Activated naive CD8-positive, alpha-beta T cell treated with anti-CD3 and anti-CD28 coated beads for 36 hours (primary cell): ENCODE measurements at places on chromosomes 16 and 17. TPM values are rescaled to one million over a fixed set of nuclear protein-coding genes. Genes with fewer than 3 reads are reported as not detected.

- DNase-seq = peak; percentile 88
These were observed 15.0 kb upstream of the RHOT1 start for GRCh38 chr17:32127158-32127897.

DNA sequence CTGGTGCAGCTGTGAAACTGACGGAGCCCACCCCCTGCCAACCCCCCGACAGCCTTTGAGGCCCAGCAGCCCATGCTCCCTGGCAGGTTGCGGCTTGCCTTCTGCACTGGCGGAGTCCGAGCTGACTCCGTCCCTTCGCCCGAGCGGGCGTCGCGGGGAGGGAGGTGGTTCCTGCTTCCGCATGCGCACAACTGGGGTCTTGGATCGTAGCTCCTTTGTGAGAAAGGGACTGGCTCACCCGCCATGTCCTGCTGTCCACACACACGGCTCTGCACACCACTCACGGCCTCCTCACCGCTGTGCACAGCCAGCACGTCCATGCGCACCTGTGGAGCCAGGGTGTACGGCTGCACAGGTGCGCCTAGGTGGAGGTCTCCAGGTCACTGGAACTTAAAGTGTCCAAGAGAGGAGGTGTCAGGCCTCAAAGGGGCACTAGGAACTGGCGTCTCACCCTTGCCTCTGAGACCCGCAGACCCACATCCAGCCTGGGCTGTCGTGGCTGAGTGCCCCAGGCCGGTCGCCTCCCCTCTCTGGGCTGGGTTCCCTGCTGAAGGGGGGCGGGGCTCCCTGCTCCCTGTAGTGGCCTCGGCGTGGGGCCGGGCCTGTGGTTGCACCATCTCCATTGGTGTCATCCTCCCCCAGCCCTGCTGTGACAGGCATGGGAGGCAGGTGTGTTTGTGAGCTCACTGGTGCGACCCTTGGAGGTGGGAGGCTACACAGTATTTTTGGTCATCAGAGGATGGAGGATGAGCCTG, 45.3 kb downstream of the JPH3 start:
- DNase-seq = peak; percentile 5

- DNase-seq = no peak
These were observed 253.3 kb downstream of the SLC39A11 start for GRCh38 chr17:72839131-72839725.

DNA sequence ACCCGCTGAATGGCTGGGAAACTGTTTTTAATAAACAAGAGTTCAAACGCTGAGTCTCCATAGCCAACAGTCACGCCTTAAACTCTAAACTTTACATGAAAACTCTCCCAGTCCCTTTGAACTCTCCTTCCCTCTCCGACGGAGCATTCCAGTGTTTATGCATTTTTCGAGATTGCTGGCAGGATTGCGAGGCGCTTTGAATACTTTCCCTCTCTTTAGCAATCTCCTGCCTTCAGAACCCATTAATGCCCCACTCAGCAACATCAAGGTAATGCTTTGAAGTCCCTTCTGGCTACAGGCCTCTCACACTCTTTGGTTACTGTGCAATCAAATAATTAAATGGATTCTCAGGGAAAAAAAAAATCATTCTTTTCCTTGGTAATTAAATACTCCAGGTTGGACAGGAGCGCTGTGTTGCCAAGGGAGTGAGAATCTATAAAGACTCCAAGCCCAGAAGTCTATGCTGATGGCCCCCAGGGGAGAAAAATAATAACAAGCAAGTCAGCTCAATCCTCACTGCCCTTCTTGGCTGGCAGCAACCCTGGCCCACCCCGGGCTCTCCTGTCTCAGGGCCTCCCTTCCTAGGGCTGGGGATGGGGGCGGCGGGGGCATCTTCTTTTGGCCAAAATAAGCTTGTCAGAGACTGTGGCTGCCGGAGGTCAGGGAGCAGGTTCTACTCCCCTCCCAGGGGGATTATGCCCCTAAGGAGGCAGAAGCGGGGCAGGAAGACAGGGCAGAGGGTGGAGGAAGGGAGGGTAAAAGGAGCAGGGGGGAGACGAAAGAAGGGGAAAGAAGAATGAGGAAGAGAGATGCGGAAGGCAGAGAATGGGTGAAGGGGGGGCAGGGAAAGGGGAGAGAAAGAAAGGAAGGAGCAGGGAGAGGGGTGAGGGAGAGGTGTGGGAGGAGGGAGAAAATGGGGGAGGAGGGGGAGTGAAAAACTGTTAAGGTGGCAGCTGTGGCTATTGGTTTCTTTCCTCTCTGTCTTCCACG, 45.2 kb downstream of the AXIN2 start:
- DNase-seq = no peak

DNA sequence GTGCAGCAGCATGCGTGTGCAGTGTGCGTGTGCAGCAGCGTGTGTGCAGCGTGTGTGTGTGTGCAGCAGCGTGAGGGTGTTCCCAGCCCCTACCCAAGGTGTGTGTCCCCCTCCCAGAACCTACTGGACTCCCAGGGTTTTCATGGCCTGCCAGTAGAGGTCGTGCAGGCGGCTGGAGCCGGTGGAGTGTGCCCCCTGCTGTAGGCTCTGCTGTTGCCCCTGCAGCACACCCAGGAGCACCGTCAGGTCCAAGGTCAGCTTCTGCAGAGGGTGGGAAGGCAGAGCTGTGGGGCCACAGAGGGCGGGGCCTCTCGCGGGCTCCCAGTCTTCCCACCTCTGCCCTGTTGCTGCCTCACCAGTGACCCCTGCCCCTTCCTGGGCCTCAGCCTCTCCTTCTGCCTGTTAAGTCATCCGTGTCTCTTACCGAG, 14.9 kb downstream of the MYBBP1A start:
- no peak for DNase-seq

- DNase-seq = peak; percentile 79
These were observed at the start of gene HID1 for GRCh38 chr17:74972107-74972972. HID1 (minus strand) TSS chr17:74972759; CDS start chr17:74972656, 103 bp downstream.

GRCh38 chr17:68592009-68592408, 9.2 kb downstream of the FAM20A start:
- no peak for DNase-seq

GRCh38 chr16:68401871-68402747, 46.2 kb downstream of the SMPD3 start:
- no peak for DNase-seq

- no peak for DNase-seq
These were observed 40.0 kb downstream of the MRM1 start for GRCh38 chr17:36641331-36641876.

GRCh38 chr17:80119271-80119791, 17.9 kb downstream of the GAA start:
- DNase-seq = no peak

- DNase-seq = no peak
These were observed 88.0 kb downstream of the STXBP4 start for GRCh38 chr17:55056526-55056925.

GRCh38 chr16:51752438-51752995, 601.4 kb upstream of the SALL1 start:
- no peak for DNase-seq

The ANKRD40CL gene
- not detected for total RNA-seq

The PIRT gene
- not detected for total RNA-seq

The SLC13A5 gene
- total RNA-seq = not detected

The PRRT2 gene
- 0.52 TPM for total RNA-seq

The TBC1D3D gene
- 2.8 TPM for total RNA-seq
